ENCODE measurements at places on chromosomes 4 and X.

DNA sequence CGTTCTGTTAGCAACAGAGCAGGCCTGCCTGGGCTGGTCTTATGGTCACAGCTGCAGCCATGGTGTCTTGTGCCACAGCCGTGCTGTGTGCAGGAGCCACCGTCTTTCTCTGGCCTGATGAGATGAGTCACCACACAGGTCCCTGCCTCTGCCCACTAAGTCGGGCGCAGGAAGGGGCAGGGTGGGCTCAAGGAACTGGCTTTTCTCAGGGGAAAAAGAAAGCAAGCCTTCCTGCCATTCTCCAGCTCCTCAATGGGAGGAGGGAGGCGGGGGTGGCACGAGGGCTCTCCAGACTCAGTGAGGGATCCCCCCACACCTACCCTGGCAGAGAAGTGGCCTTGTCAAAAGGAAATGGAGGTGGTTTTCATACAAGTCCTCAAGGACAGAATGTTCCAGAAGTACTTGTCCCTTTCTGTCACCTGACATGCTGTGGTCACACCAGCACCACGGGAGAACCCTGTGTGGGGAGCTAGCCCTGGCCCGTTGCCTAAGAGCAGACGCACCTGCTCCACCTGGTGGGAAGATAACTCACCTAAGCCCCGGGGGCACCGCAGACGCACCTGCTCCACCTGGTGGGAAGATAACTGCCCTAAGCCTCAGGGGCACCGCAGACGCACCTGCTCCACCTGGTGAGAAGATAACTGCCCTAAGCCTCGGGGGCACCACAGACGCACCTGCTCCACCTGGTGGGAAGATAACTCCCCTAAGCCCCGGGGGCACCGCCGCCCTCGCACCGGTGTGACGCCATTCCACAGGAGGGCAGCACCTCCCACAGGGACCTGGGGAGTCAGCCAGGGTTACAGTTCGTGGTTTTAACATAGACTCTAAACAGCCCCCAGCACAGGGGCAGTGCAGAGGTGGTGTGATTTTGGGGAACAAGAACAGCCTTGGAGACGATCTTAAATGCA, 18.5 kb downstream of the UVSSA start:
- DNase-seq, result no peak

GRCh38 chrX:139518475-139518874, 12.1 kb upstream of the F9 start:
- no peak for DNase-seq

DNA sequence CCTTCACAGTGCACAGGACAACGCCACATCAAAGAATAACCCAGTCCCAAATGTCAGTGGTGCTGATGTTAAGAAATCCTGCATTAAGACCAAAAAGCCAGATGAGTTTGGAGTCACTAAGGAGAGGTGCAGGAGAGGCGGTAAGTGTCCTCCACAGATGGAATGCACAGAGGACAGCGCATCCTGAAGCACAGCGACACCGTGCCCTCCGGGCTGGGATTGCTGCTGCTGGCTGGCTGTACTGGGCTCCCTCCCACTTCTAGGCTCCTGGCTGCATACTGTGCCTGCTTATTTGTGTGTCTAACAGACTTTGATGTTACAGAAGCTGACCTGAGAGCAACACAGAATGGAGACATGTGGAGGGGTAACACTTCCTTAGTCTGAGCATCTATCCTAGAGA, 325.6 kb upstream of the BOD1L1 start:
- no peak for DNase-seq

DNA sequence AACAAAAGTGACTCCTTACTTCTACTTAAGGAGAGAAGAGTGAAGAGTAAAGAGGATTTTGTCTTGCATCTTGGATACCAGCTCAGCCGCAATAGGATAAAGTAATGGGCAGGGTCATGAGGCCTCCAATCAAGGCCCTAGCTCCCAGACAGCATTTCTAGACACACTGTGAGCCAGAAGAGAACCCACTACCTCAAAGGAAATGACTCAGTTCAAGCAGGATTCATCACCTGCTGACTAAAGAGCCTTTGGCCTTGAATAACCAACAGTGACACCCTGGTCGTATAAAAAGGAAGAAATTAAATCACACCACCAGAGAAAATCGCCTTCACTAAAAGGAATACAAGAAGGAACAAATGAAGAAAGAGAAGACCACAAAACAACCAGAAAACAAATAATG, 416.1 kb downstream of the PCDH18 start:
- no peak for DNase-seq

GRCh38 chr4:179766938-179767337, 2324.7 kb upstream of the AGA start:
- no peak for DNase-seq

GRCh38 chr4:184310881-184311709, 93.4 kb upstream of the ENPP6 start:
- DNase-seq, result no peak

- no peak for DNase-seq
Measured at GRCh38 chr4:17869327-17869726, 58.5 kb downstream of the NCAPG start.

DNA sequence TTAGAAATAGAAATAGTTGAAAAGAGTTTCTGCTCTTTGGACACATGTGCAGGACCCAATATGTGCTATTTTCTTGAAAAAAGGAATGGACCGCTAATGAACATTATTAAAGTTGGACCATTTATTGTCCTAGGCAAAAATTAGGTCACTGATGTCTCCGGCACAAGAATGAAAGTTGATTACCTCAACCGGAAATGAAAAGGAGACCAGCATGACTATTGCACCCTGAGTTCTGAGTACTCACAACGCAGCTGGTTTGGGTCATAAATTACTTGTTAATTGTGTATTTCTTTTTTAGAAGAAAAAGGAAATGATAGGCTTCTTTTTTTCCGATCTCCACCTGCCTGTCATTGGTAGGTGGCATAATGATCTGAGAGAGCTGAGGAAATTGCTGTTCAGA, 232.7 kb downstream of the ARHGAP24 start:
- no peak for DNase-seq

DNA sequence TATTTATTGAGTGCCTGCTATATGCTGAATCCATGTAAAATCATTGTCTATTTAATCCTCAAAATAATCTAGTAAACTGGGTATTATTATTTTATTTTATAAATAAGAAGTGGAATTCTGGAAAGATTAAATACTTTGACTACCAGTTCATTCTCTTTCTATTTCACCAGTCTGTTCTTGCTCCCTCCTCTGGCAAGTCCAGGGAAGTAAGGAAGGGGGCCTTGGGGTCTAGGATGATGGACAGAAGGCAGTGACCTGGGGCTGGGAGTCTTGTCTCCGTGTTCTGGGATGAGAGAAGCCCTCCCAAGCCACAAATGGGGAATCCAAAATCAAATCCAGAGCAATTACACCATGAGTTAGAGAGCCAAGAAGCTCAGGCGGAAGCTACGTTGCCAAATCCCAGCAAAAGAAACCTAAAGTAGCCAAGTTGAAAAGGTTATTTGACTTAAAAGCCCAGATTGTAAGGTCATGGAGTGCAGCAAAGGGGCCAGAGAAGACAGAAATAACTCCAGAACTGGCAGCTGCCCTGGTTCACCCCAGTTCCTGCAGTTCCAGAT, 28.3 kb upstream of the PARM1 start:
- DNase-seq, result no peak

DNA sequence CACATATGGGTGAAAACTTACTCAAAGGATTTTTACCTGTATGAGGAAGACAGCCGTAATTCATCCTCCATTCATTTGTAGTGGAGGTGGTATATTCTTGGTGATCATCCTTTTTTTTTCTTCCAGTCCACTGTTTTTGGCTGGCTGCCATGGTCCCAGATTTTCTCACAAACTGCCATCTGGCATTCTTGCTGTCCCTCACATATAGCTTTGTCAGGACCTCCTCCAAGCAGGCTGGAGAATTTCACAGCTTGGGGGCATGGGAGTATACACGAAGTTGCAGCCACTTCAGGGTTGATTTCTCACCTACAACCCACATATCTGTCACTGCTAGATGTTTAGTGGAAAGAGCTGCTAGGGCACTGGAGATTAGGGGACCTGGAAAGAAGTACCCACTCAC, 401.0 kb downstream of the IL1RAPL1 start:
- no peak for DNase-seq

DNA sequence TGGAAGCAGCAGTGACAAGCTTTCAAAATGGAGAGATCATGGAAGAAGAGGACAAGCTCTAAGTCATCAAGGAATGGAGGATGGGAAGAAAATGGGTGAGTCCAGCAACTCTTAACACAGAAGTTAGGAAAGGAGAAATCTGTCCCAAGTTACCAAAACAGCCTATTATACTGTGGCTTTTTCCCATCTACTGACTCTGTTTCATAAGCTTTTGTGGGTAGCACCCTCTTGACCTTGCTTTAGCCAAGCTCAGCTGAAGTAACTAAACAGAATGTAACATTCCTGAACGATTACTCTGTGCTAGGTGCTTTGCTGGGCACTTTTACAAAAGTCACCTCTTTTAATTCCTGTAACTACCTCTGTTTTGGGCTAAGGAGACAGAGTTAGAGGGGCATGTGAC, 54.9 kb downstream of the MAP7D2 start:
- DNase-seq, result no peak

GRCh38 chrX:44178274-44179053, 165.0 kb downstream of the EFHC2 start:
- DNase-seq, result no peak

- no peak for DNase-seq
Measured at GRCh38 chr4:38894322-38894982, 26.8 kb downstream of the FAM114A1 start.

- no peak for DNase-seq
Measured at GRCh38 chrX:55450259-55450658, 1.7 kb upstream of the MAGEH1 start.

GRCh38 chrX:17476411-17476810, 101.4 kb downstream of the NHS start:
- DNase-seq, result no peak

DNA sequence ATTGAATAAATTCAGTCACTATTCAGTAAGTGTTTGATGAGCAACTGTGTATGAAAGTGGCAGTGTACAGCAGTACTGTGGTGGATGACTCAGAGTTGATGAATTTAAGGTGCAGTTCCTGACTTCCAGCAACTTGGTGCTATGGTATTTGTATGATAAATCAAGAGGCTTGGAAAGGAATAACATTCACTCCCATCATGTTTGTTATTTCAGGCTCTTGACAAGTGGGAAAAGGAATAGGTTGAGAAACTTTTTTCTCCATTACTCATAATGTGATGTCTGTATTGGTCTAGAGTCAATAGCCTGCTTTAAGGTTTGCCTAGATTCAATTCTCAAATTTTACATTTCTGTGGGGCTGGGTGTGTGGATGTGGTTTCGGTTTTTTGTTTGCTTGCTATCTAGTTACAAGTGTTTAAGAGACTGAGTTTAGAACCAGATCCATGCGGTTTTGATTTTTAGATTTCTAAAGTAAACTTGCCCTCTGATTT, 35.1 kb upstream of the CYP2U1 start:
- no peak for DNase-seq

DNA sequence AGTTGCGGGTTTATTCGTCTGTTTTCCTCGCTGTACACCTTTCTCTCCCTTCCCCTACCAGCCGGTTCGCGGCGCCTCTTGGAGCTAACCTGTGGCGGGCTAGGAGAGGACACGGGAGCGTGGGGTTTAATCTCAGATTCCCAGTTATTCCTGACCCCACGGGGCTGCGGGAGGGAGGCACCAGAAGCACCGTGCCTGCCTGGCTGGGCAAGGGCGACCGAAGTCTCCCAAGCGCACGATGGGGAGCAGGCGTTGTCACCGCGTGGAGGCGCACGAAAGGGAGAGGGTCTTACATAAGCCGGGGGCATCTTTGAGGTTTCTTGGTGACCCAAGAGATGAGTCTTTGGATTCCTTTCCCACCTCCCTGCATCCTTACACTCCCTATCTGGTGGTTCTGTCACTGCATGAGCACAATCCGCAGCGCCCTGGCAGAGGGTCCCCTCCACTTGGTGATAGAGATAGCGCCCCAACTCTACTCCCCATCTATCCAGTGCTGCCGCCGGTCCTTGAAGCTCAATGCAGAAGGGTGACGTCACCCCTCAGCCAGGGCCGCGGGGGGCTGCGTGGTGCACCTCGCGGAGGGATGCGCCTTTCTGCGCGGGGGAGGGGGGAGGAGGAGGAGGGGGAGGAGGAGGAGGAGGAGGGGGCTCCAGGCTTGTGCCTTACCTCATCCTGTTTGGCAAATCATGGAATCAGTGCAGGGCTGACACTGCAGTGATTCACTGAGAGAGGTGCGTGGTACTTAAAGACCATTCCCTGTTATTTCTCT, 793 bp downstream of the TSPAN7 start:
- DNase-seq, result no peak

DNA sequence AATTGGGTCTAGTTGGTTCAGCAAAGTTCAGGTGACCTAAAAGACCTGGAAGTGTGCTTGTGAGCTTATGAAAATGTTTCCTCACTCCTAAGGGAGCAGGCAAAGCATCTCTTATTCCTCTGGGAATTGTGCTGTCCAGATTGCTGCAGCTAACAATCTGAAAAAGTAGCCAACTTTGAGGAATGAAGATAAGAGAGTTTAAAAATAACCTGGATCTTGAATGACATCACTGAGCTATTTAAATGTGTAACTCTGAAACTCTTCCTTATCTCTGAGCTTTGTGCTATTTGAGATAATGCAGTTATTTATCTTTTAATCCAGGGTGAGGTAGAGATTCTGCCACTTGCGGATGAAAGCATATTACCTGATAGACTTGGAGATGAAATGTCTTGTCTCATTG, 384.8 kb downstream of the PPP4R3C start:
- no peak for DNase-seq

DNA sequence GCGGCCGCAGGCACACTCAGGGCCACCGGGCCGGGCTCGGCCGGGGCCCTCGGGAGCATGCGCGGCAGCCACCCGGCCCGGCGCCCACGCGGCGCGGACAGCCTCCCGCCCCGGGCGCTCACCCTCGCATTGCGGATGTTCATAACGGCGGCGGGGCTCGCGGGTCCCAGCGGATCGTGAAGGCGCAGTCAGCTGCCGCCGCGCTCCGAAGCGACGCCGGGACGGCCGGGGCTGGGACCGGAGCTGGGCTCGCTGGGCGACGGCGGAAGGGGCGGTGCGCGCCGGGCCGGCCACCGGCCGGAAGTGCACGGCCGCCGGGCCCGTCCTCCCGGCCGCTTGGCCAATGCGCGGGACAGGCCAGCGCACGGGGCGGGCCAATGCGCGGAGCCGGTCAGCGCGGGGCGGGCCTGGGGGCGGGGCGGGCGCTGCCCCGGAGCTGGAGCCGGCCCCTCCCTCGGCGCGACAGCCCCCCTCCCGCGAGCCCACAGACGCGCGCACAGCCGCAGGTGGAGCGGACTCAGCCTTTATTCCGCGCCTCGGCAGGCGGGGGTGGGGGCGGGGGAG, at the start of gene NAA10:
TSS of gene NAA10 (minus strand) at position 276 of the 564 bp plus-strand sequence. CDS start at position 143, 133 bp downstream.
- DNase-seq, result no peak

GRCh38 chr4:74032064-74032463, 6.4 kb downstream of the CXCL3 start:
- no peak for DNase-seq

DNA sequence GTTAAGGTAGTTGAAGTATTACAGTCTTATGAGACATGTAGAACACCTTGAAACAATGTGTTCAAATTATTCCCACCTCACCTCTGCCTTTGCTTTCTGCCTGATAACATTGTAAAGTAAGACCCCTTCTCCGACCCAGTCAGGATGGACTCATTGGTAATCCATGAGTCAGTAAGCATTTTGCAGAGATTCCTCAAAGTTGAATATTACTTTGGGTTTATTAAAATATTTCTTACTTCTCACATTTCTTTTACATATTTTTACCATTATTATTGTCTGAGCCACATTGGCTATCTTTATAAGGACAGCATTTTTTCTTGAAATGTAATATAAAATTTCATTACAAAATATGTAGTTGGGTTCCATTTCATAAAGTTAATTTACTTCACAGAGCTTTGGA, 201.6 kb downstream of the BMPR1B start:
- no peak for DNase-seq
